Caudate nucleus (tissue), 63 donors: ENCODE measurements at places on chromosomes 7 and 10.

GRCh38 chr10:79031723-79032122 lies 37.0 kb upstream of the ZMIZ1 start:
- no peak for DNase-seq

DNA sequence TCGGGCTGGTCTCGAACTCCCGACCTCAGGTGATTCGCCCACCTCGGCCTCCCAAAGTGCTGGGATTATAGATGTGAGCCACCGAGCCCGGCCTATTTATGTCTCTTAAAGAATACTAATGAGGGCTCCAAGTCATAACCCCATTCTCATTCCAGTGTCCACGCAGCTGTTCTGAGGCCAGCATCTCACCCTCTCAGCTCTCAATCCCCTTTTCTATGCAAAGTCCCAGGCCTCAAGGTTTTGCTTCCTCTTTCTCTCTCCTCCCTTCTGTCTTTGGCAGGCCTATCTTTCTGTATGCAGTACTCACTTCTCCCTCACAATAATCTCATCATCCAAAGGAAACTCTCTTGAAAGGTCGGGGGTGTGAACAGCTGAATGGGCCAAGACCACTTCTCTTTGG lies 28.0 kb upstream of the VSIR start:
- DNase-seq = no peak

- no peak for DNase-seq
Measured at GRCh38 chr10:77397103-77397502, 240.5 kb downstream of the KCNMA1 start.

DNA sequence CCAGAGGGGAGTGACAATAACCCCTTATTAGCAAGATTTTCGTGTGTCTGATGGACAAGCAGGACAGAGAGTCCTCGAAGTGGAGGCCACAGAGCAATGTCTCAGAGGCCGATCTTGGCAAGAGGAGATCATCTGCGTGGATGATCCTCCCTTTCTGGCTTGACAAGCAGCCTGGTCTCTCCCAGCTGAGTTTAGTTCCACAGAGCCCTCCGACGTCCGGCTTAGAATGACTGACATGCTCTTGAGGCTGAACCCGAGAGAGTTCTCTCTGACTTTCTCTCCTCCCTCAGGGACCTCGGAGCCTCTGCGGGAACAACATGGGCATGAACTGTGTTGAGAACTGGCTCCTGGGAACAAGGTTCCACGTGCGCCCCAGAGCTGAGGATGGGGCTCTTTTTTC lies 180.7 kb upstream of the PFKP start:
- DNase-seq = no peak
